ENCODE measurements at places on chromosomes 3 and 15.

DNA sequence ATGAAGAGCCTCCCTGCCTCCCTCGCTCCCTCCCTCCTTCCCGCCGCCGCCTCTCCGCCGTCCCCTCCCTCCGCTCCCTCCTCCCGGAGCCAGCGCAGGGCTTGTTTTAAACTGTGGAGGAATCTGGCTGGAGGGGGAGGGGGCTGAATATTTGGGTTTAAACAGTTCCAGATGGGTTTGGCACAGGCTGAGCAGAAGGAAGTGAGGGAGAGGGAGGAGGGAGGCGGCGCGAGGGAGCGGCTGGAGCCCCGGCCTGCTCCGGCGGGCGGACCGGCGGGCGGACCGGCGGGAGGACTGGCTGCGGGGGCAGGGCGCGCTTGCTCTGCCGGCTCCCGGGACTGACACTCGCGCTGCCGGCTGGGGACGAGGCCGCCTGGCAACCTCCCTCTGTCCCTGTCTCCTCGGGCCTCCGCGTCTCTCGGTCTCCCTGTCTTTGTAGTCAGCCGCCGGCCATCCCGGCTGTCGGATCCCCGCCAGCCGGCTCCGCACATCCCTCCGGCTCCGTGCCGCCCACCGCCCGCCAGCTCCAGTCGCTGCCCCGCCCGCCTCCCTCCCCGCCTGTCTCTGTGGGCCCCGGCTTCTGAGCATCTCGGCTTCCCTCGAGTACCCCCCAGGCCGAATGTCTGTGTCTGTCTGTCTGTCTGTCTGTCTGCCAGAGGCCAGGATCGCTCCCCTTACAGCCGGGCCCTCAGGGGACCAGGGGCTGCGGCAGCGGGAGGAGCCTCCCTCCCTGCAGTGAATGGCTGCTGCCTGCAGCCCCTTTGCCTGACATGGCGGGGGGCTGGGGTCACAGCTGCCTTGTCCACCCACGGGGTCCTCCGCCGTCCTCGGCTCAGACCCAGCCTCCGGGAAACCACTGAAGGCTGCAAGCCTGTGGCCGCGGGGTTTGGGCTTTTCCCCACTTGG lies 7.6 kb downstream of the EPHB3 start:
- peak; percentile 92 for DNase-seq

DNA sequence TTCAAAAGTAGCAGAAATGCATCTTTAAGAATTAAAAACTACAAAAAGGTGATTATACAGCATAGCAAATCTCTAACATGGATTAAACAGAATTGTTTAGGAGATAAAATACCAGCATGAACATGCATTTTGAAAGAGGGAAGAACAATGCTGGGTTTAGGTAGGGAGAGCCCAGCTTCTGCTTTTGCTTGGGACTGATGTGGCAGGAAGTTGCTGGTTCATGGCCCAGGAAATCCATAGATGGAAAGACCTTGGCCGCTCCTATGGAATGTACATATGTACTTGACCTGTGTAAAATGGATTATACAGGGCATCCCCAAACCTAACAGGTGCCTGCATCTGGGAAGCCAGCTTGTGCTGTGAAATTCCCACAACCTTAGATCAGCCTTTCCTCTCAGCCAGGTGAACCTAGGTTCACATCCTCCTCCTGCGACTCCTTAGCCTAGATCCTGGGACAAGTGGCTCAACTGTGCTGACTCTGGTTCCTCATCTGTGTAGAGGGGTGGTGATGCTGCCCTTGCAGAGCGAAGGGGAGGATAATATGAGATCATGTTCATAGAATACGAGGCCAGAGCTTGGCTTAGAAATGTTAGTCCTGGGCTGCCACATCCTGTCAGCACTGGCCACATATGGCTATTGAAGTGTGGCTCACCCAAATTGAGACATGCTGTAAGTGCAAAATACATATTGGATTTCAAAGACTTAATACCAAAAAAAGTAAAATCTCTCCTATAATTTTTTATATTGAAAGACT lies 47.0 kb upstream of the PLXNA1 start:
- no peak for DNase-seq

- DNase-seq: no peak
Measured at GRCh38 chr15:43103907-43104306, 1.9 kb downstream of the UBR1 start.

DNA sequence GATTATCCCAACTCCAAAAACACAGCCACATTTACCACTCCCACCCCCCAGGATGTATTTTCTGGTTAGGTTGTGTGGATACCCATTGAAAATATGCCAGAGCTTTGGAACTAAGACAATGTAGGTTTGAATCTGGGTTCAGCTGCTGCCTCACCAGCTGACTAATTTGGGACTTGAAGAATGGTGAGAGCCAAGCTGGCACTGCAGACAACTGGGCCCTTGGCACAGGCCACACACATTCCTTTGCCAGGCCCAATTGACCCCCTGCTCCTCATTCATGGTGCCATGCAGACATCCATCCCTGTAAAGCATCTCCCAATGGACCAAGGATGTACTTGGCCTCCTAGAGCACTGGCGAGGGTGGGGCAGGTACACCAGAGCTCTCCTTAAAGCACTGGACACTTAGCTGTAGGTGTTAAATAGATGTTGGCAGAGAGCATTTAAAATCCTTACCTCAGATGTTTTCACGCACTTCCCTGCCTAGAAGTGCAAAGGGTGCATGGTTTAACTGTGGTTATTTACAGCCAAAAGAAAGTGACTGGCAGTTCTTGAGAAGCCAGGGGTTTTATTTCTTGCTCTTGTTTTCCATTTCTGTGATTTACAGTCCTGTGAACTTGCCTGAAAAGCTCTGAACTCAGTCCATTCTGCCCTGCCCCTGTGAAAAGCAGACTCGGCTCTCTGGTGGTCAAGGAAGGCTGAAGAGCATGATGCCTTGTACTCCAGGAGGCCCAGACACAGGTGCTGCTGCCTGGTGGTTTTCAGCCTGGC lies 138.5 kb downstream of the CLSTN2 start:
- DNase-seq: no peak

GRCh38 chr15:63190769-63191649 lies 1.6 kb downstream of the RAB8B start:
- DNase-seq: no peak

DNA sequence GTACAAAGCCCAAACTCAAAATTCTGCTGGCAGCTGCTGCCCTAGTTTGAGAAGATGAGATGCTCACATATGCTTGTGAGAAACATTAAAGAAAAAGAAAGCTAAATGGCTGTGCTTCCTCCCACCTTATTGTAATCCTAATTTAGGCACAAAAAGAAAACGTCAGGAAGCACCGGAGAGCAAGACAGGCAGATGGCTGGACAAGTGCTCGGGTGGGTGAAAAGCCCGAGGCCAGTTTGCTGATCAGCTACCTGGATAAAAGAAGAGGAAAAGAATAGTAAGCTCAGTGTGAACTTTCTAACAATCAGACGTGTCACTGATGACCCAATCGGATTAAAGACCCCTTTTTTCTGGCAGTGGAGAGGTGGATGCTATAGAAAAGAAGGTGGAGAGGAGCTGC lies 368.0 kb upstream of the ATP10A start:
- DNase-seq: no peak

GRCh38 chr3:45209526-45209925 lies 16.6 kb downstream of the TMEM158 start:
- no peak for DNase-seq

GRCh38 chr15:33395846-33396245 lies 85.1 kb downstream of the RYR3 start:
- DNase-seq: no peak

- no peak for DNase-seq
Measured at GRCh38 chr3:74591946-74592345, 22.5 kb downstream of the CNTN3 start.

- DNase-seq: no peak
Measured at GRCh38 chr15:91552555-91552954, 301.0 kb upstream of the SLCO3A1 start.

DNA sequence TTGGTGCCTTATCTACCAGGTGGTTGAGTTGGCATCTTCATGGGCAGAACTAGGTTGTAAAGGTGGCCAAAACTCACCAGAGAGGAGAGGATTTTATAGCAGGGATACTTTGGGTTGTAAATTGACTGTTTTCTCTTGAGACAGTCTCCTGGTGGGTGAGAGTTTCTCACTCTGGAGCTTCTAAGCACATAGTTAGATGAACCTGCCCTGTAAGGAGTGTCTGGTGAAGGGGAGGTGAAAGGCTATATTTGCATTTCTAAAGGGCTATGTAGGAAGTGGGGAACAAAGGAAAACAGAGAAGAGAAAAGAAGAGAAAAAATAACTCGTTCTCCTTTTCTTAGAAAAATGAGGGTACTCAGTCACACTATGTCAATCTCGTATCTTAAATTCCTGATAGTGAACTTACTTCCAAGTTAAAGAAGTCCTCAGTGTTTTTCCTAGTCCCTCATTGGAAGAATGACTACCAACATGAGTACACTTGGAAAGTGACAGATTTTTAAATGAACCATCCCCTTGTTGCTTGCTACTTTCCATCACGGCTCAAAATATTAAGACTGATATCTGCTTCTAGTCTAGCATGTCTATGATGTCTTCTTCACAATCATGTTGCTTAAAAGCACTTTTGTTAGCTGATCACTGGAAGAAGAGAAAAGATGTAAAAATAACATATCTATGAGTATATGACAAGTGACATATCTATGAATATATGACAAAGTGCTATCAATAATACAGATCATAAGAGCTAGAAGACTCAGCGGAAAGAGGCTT lies 113.8 kb upstream of the P2RY1 start:
- no peak for DNase-seq

DNA sequence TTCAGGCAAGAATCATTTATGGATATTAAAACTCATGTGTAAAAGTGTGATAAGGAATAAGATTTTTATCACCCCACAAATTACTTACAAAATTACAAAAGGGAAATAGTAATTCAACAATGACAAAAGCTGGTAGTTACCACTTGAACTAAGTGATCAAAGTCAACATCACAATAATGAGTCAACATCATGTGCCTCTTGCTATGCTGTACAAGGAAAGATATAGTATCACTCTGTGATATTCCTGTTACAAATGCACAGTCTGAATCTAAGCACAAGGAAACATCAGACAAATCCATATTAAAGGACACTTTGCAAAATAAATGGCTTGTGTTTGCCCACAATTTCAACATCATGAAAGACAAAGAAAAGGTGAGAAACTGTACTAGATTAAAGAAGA lies 90.5 kb upstream of the PLCL2 start:
- no peak for DNase-seq

DNA sequence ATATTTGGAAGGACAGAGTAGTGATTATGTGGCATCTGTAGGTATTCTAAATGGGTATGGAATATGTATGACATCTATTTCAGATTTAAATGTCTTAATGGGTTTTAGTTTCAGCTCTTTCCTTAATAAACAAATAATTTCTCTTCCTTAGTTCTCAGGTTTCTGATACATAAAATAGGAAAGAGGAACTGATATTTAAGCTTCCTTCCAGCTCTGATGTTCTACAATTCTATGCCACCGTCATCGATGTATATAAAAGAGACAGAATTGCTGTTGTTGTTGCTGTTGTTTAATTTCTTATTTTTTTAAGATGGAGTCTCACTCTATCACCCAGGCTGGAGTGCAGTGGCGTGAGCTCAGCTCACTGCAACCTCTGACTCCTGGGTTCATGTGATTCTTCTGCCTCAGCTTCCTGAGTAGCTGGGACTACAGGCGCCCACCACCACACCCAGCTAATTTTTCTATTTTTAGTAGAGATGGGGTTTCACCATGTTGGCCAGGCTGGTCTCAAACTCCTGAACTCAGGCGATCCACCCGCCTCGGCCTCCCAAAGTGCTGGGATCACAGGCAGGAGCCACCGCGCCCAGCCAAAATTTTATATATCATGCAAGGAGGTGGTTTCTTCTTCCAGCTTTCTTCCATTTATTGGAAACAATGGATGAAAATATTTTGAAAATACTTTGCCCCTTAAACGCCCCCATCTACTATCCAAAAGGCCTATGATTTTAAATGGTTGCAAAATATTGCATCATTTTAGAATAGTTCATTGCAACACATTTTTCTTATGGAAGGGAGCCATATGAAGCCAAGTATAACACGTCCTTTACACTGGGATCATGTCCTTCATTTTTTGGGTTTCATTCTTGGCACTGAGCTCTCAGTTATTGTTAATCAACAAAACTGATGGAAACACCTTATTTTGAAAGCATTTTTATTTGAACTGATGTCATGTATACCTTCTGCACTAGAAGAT lies 13.9 kb upstream of the C15orf61 start:
- no peak for DNase-seq

GRCh38 chr15:27043770-27044169 lies 72.8 kb downstream of the GABRG3 start:
- DNase-seq: no peak

DNA sequence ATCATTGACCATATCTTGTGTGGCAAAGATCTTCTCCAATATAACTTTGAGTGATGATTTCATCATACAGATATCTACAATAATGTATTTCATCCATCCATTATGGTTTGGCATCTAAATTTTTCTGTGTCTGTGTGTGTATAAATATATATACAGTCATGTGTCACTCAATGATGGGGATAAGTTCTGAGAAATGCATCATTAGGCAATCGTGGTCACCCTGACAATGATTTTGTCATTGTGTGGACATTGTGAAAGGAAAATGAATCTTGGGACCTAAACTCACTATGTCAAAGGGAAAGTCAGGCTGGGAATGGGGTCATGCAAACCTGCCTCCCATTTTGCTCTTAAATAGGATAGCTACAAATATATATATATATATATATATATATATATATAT lies 12.4 kb downstream of the CFAP161 start:
- no peak for DNase-seq

- DNase-seq: no peak
Measured at GRCh38 chr15:88949734-88950400, 36.7 kb upstream of the MFGE8 start.

DNA sequence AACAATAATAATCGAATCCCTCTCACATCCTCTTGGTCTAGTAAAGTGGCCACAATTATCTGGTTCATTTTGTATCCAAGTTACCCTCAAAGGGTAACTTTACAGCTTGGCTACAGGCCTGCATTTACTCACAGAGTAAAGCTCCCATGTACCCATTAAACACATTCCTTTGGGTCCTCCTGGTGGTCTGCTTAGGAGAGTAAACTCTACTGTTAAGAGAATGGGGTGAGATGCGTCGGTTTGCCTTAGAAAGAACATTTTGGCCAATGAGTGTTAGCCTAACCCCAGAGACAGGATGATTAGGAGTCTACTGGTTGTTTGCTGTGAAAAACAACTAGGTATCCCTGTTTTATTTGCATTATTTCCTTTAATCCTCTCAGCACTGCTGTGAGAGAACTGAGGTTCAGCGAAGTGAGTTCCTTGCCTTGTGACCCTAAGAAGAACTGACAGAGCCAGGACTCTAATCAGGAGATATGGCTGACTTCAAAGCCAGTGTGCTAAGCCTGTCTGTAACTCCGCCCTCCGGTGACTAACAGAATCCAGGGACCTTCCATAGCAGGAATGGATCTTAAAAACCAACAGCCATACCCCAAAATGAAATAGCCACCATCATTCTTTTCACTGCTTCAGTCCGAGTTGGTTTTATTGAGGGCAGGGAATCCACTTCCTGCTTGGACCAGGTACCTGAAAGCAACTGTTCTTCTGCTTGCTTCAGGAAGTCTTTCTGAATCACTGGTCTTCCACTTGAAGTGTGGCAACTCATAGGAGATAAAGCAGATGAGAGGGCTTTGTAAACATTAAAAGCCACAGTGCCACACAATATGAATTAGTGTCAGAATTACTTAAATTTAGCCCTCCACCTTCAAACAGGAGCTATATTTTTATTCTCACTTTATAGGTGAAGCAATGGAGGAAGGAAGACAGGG lies 317.3 kb upstream of the WNT5A start:
- DNase-seq: no peak
